ENCODE measurements at places on chromosomes 6 and 20.

DNA sequence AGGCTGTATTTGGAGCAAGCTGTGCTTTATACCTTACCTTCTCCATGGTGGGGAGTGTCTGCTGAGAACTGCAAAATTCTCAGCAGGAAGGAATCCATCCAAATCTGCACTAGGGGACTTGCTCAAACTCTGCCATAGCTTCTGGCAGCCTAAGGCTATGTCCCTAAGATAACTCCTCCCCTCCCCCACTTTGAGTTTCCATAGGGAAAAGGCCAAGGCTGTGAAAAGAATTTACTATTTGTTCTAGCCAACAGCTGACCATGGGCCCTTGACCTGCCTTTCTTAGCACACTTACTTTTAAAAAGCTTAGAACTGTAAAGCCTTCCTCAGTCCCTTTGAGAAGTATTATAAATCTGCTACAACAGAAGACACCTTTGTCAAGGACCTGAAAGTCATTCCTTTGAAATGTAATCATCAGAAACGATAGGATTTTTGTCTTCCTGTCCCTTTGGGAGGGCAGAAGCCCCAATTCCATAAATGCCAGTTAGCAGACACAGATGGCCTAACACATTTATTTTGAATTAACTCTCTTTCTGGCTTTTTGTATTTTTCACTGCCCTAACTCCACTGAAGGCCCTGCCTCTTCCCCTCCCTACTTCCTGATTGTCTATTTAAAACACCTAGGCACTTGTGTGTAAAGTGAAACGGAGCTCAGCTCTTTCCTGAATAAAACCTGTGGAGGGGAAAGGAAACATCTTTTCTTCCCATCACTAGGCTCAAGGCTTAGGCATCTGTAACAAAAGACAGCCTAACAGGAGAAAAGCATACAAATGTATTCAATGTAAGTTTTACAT, 157.1 kb downstream of the AKAP7 start:
- DNase-seq = no peak

DNA sequence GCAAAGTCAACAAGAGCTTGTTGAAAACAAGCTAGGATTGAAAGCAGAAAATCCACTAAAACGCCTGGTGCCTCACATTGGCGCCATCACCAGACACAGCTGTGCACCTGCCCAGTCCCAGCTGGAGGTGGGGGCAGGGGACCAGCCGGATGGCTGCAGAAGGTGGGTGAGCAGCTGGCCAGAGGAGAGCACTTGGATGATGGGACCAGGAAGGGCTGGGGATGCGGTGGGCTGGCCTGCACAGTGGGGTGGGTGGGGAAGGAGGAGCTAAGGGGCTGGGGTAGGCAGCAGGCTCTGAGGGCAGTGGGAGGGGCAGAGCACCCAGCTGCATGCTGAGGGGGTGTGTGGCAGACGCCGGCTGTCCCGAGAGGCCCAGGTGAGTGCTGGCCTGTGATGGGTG, 7.1 kb downstream of the CABLES2 start:
- DNase-seq = no peak

DNA sequence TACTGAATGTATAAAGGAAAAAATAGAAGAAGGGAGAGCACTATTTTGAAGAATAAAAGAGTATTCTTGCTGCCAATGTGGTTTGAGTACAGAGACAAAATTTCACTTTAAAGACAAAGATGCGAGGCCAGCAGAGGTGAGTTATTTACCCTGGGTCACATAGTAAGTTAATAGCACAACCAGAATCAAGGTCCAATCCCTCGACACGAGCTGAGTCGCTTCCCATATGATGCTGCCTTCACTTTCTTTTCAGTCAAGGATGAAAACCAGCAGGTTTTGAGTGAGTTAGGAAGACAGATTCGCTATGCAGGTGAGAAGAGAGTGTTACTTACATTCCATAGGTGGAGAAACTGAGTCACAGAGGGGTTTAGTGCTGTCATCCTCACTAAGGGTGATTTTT, 75.8 kb downstream of the F13A1 start:
- DNase-seq = no peak

GRCh38 chr6:158158123-158158522, 9.9 kb downstream of the SERAC1 start:
- no peak for DNase-seq

DNA sequence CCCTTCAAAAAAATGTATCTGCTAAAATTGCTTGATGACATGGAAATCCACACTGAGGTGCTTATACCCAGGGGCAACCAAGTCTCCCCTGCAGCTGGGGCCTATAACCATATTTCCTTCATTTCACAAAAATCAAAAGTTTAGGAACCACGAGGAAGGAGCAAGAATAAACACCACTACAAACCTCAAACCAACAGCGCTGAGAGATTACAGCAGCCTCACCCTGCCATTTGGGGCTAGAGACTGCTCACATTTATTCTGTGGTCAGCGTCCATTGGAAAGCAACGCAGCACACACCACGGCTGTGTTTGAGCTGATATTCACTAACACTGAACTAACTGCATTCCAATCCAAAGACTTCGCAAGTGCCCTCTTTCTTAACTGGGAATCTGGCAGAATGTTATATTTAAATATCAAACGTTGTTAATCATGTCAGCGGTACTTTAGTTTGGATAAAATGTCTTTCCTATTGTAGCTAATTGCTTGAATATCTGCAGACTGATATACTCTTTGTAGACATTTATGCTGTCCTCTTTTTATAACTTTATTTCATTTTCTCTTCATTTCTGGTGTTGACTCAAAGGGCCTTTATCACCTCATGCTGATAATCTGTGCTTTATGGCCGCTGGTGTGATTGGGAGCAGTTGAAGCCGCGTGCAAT, 94.6 kb downstream of the FOXA2 start:
- no peak for DNase-seq

DNA sequence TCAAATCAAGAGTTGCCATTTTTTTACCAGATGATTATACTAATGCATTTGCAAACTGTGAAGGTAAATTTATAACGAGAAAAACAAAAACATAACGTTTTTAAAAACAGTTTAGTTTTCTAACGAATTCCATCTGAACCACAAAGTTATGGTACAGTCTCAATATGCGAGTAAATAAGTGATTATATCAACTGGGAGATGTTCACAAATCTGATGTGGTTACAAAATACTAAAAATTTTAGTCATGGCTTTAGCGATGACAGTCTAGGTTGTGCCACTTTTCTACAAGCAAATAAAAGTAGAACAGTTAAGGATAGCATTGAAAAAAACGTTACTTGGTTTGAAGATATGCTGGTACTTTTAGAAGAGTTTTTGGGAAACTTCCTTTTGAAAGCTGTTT, 186.8 kb downstream of the FUT9 start:
- DNase-seq = no peak

DNA sequence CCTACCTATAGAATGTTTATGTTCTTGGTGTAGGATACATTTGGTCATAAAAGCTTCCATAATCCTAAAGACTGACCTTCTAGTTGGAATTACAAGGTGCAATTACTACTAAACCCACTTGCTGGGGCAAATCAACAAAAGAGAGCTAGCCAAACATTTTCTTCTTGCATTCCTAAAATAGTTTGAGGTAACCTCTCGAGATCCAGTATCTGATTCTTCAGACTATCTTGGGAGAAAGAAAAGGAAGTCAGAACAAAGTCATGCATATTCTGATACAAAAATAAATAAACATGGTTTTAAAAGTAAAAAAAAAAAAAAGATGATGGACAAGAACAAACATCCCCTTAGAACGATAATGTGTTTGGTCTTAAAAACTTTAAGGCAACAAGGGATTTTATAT, 294.2 kb upstream of the RSPO3 start:
- no peak for DNase-seq

- no peak for DNase-seq
Observed at GRCh38 chr20:37828684-37829083, 74.2 kb upstream of the VSTM2L start.
